ENCODE measurements at places on chromosomes 3 and 15.

DNA sequence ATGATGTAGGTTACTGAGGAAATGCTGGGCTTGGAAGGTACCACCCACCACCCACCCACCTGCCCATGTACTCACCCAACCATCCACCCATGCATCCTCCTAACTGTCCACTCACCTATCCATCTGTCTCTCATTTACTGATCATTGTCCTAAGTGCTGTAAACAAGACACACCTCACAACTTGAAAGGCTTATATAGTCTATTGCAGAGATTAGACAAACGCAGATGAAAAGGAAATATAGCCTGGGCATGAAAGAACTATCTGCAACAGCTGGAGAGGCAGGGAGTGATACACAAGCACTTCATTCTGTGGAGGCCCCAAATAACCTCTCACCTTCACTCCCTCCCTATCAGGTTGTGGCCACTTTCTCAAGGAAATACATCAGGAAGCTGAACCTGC, 54.0 kb downstream of the DAPK2 start:
- no peak for DNase-seq

- DNase-seq, result no peak
Measured at GRCh38 chr3:188589071-188589470, 435.1 kb downstream of the LPP start.

GRCh38 chr3:72049300-72049699, 264.4 kb upstream of the PROK2 start:
- DNase-seq, result no peak

DNA sequence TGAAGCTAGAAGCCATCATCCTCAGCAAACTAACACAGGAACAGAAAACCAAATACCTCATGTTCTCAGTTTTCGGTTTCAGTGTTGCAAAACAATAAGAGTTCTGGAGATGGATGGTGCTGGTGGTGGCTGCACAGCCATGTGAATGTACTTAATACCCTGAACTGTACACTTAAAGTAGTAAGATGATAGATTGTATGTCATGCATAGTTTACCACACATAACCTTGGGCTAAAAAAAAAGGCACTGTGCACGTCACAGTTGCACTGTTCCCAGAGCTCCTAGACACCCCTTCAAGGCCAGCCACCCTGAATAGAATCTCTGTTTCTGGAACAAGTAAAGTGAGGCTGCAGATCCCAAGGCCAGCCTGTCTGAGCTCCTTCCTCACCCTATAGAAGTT, 243.3 kb upstream of the IGF1R start:
- DNase-seq, result no peak

DNA sequence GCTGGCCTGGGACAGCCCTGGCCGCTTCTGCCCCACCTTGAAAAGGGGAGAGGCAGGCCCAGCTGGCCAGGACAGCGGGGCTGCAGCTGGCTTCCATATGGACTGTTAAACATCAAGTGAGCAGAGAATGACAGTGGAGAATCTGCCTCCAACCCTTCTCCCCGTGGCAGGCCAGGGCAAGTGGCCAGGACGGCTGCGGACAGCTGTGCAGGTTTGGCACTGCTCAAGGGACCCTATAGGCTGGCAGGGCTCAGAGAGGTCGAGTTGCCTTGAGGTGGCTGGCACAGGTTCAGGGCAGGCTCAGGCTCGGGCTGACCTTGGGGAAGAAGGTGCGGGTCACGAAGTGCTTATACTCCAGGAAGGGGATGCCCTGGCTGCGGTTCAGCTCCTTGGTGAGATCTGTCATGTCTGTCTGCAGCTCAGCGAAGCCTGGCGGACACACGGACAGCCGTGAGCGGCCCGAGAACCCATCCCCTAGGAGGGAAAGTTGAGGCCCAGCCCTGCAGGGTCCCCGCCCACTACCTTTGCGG, 24.3 kb downstream of the H1-8 start:
- DNase-seq, result no peak

DNA sequence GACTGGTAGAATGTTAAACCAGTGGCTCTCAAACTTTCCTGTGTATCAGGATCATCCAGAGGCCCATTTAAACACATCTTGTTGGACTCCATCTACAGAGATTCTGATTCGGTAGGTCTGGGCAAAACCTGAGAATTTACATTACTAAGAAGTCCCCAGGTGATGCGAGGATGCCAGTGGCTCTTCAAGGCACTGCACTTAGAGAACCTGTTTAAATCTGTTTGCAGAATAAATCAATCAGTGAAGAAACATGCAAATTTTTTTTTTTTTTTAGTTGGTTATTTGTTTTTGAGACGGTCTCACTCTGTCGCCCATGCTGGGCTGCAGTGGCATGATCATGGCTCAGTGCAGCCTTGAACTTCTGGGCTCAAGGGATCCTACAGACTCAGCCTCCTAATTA, 117.7 kb upstream of the WNT5A start:
- DNase-seq, result no peak

DNA sequence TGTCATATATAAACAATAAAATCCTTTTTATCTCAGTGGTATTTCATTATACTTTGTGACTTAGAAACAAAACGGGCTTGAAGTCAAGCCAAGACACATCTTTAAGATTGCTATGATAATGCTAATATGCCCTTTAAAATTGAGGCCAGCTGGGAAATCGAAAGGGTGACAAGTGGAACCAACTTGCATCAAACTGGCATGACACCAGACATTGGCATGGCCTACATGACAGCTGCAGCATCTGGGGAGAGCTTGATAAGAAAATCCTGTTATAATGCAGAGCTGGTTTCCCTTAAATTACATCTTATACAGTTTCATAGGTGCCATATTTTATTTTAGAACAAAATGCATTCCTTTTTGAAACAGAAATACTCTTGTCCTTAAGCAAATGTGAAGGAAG, 325.2 kb downstream of the ZBBX start:
- DNase-seq, result no peak

DNA sequence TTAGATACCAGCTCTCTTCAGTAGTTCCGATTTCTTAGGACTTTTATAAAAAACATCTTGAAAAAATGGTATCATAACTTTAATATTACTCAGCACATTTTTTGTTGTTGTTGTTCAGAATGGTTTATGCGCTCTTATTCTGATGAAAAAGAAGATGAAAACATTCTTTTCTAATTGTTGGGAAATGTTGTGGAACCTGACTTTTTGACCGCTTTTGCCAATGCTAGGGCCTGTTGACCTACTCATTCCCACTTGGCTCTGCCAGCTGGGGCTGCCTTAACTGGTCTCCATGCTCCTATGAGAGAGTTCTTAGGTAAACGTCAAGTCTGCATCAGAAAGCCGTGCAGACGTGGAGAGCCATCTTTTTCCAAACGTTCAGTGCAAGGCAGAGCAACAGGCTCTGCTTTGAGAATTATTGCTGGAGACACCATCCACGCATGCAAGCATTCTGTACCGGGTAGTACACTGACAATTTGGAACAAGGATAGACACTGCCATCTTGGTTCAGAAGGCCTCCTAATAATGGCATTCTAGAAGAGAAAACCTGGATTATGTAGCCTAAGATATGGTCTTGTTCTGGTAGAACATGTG, 176.8 kb downstream of the GHSR start:
- DNase-seq, result no peak

DNA sequence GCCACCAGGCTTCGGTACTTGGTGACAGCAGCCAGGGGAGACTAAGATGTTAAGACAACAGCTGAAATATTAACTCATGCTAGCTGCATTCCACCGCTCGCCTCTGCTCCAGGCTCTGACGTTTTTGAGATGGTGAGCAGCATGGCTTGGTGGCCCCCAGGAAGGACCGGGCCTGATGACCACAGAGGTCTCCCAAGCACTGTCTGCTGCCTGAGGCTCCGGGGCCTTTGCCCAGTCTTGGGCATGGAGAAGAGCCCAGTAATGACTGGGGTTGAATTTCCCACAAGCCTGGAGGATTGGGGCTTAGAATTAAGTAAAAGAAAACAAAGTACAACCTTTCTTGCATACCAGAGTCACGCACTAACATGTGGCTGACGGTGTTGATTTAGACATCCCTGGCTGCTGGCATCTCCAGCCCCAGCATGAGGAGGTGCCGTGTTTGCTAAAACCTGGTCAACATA, 243.6 kb upstream of the LYSMD4 start:
- DNase-seq, result no peak

DNA sequence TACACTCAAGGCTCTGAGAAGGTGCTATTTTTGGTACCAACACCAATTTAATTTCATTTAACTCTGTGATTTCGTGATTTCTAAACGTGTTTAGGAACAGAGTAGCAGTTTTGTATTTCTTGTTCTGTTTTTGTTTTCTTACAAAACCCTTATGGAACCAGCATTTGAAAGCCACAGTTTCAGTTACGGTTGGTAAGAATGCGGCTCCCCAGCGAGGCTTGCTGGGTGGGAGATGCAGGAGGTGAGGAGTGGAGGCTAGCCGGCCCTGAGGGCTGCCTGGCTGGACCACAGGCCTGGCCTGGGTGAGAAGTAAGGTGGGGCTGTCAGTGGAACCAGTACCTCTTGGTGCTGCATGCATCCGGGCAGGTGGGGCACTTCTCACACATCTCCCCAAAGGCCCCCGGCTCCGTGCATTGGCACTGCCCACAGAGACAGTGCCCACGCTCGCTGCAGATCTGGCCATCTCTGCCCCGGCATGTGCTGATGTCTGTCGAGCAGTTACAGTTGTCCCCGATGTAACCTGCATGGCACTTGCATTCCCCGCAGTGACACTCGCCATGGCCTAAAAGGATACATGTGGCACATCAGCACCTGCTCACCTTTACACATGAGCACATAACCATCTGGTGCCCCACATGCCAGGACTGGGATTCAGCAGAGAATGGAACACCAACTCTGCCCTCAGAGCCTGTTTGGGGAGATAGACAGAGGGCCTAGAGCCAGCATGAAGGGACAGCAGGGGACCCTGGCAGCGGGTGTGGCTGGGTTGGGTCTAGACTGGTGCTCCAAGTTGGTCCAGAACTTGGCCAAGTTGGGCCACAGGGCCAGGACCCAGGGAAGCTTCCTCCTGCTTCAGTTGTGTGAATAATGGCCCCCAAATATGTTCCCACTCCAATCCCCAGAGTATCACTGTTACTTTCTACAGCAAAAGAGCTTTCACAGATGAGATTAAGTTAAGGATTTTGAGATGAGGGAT, 43.4 kb downstream of the UMPS start:
- no peak for DNase-seq

DNA sequence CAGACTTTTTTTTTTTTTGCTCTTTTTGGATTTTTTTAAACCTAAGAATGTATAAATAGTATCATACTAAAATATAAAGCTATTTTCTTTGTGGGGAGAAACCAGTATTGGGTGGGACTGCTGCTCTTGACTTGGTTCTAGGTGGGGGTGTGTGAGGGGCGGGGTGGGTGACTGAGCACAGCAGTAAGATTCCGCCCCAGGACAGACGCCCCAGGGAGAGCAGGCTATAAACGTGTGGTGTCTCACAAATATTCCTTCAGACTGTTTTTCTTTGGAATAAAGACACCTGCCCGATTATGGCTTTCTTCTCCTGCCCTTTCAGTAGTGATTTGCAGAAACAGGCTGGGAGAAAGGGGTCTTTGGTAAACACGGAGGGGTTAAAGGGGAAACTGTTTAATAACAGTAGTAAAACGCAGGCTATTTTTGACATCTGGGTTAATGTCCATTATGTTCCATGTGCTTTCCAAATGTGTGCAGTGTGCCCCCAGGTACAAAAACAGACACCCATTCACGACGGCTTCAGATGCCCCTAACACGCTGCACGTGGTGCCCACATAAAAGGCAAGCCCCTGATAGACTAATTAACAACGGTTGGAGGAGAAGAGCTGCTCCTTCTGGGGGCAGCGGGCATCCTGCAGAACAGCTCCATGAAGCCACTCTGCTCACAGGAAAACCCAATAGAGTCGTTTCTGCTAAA, 28.6 kb upstream of the WNT5A start:
- DNase-seq, result no peak

DNA sequence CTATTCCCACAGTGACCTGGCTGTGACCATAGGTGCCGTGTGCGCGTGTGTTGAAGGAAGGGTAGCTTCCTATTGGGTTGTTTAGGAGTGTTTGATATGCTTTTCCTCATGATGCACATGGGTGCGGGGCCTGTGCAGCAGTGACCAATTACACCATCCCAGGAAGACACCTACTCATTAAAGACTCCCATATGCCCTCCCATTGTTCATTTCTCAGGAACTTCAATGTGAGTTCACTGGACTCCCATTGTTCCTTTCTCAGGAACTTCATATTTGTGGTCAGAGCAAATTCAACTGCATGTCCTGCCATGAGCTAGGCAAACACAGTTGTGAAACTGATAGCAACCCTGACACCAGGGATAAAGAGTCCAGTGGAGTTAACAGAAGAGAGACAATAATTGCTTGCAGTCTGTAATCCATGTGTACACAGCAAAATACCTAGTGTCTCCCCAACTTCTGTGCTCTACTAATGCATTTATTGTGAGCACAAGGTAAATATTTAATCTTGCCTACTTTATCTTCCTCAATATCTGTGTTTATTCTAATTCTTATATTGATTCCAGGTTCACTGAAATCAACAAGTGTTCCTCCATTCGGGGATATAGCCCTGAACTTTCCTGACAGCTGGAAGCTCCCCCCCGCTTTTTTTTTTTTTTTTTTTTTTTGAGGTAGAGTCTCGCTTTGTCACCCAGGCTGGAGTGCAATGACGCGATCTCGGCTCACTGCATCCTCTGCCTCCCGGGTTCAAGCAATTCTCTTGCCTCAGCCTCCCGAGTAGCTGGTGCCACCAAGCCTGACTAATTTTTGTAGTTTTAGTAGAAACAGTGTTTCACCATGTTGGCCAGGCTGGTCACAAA, 57.5 kb upstream of the GCNT3 start:
- DNase-seq, result no peak

- DNase-seq, result no peak
Measured at GRCh38 chr3:128547368-128547987, 54.5 kb upstream of the GATA2 start.

- DNase-seq, result peak; percentile 21
Measured at GRCh38 chr3:50390508-50391224, 31.3 kb upstream of the TMEM115 start.

GRCh38 chr15:68541743-68542142, 37.0 kb upstream of the CORO2B start:
- DNase-seq, result no peak

- DNase-seq, result no peak
Measured at GRCh38 chr3:124207873-124208485, 216.1 kb upstream of the ROPN1 start.

GRCh38 chr3:94118390-94118789, 55.5 kb downstream of the NSUN3 start:
- DNase-seq, result no peak

DNA sequence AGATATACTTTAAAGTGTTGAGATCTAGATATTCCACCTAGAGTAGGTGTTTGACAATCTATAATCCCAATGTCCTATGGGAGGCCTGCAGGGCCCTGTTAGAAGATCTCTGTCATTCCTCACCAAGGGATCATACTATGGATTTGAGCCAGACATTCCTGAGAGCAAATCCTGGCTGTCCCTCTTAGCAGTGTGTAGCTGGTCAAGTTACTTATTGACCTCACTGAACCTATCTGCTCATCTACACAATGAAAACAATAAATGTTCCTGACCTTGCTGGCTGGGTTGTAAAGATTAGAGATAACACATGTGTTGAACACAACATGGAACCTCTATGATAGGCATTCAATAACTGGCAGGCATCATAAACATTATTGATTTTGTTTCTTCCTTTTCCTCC, 265.6 kb upstream of the ATP11B start:
- DNase-seq, result no peak

- no peak for DNase-seq
Measured at GRCh38 chr3:45968706-45969105, 25.4 kb downstream of the CXCR6 start.

Measured in caudate nucleus (tissue), 63 donors.